Naive thymus-derived CD4-positive, alpha-beta T cell (primary cell): ENCODE measurements at places on chromosomes 12 and 14.

DNA sequence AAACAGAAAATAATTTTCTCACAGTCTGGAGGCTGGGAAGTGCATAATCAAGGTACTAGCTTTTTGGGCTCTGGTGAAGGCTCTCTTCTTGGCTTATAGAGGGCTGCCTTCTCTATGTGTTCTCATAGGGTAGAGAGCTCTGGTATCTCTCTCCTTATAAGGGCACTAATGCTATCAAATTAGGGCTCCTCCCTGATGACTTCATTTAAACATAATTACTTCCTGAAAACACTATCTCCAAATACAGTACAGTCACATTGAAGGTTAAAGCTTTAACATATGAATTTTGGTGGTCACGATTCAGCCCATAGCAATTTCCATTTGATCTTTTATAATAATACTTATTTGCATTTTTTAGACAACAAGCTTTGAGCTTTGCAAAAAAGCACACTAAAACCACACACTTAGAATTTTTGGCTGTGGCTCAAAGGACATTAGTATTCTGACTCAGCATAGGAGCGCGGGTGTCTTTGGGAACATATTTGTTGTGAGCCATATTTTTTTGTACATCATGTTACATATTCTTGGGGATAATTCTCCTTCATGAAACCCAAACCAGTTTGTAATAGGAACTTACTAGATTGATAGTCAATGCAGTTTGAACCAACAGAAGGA lies 808.1 kb upstream of the FBXO33 start:
- no peak overlapping the region for H3K4me3 ChIP-seq
- no peak overlapping the region for H3K27ac ChIP-seq
- no peaks in the 10 kb centered on the region for H3K36me3 ChIP-seq
- no peak for DNase-seq
- H3K4me1 ChIP-seq, result no peaks in the 10 kb centered on the region
- H3K27me3 ChIP-seq, result no peaks in the 10 kb centered on the region

DNA sequence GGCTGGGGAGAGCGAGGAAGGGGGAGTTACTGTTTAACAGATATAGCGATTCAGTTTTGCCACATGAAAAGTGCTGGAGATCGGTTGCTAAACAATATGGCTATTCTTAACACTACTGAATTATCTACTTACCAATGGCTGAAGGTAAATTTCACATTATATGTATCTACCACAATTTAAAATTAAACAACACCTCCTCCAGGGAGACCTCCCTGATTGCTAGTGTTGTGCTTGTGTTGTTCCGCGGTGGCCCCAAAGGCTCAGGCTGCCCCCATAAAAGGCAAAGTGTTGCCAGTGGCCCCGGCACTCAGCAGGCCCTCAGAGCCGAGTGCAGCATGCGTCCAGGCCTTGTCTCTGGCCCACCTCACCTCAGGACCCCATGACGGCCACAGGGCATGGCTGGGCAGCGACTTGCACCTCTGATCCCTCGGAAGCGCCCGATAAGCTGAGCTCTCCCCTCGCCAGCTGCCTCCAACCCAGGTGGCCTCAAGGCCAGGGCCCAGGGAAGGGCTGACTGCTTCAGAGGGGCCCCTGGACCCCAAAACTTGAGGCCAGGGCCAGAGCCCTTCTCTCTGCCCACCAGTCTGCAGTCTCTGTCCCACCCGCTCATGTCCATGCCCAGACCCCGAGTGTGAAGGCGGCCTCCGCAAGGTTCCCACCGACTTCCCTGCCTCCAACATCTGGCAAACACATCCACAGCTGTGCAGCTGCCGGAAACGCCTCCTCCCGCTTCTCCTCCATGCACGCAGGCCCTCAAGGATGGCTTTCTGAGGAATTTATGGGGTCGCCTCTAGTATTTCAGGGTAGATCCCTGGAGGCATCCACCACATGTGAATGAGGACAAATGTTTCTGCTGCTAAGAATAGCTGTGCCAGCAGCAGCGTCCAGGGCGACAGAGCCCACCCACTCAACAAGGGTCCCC lies 60.0 kb downstream of the NCOR2 start:
- H3K27ac ChIP-seq, result no peak overlapping the region
- DNase-seq, result no peak
- H3K36me3 ChIP-seq, result peaks cover 5% of the 10 kb centered on the region
- H3K4me3 ChIP-seq, result no peak overlapping the region
- H3K4me1 ChIP-seq, result no peaks in the 10 kb centered on the region
- no peaks in the 10 kb centered on the region for H3K27me3 ChIP-seq

DNA sequence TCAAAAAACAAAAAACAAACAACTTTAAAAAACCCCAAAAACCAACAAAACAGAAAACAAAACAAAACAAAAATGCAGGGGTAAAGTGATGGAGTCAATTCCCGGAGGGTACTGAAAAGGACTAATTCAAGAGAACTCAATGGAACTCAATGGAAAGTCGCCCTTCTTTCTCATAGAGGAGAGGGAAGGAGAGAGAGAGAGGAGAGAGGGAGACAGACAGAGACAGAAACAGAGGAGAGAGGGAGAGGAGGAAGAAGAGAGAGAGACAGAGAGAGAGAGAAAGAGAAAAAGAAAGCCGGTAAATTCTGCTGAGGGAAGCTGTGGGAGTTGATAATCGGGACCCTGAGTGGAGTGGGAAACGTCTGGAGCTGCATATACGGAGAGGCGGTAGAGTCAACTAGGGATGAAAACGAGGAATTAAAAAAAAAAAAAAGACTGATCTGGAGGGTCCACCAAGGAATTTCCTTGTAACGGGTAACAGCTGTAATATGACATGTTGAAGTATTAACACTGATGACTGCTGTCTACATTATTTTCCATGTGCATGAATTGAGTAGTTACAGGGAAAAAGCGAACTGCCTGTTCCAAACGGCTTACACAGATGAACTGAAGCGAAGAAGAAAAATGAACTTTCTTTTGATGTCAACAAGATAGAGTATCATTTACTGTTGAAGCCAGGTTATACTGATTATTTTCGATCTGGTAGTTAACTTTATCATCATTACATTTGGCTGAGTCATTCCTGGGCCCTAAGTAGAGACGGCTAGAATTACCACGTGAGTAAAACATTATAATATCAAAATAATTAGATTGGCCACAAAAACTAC lies 934 bp upstream of the ZC2HC1C start:
- DNase-seq, result no peak
- H3K4me3 ChIP-seq, result peak overlapping the region; percentile 69
- H3K27me3 ChIP-seq, result no peaks in the 10 kb centered on the region
- peaks cover 8% of the 10 kb centered on the region for H3K4me1 ChIP-seq

- no peak overlapping the region for H3K27ac ChIP-seq
- no peaks in the 10 kb centered on the region for H3K36me3 ChIP-seq
- no peak for DNase-seq
- no peaks in the 10 kb centered on the region for H3K27me3 ChIP-seq
These were observed 146.1 kb downstream of the CHST11 start for GRCh38 chr12:104602896-104603295.

DNA sequence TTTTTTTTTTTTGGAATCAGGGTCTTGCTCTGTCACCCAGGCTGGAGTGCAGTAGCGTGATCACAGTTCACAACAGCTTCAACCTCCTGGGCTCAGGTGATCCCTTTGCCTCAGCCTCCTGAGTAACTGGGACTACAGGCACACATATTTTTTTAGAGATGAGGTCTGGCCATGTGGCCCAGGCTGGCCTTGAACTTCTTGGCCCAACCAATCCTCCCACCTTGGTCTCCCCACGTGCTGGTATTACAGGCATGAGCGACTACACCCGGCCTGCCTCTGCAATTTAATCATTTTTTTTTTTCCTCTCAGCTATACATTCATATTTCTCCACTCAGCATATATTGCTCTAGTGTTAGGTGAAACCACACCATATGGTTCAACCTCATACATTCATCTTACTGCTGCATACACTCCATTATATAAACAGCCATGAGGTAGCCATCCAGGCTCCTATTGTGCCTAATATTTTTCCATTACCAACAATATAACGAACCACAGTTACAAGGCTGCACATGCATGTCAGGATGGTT lies 7.1 kb downstream of the STX2 start:
- H3K27me3 ChIP-seq, result no peaks in the 10 kb centered on the region
- DNase-seq, result no peak
- H3K36me3 ChIP-seq, result no peaks in the 10 kb centered on the region
- no peak overlapping the region for H3K4me3 ChIP-seq
- H3K27ac ChIP-seq, result no peak overlapping the region

GRCh38 chr12:75020068-75020557 lies 189.5 kb downstream of the KCNC2 start:
- H3K27me3 ChIP-seq, result no peaks in the 10 kb centered on the region
- no peak overlapping the region for H3K27ac ChIP-seq
- no peaks in the 10 kb centered on the region for H3K4me1 ChIP-seq
- no peak overlapping the region for H3K4me3 ChIP-seq

GRCh38 chr12:52644078-52644415 lies 8.0 kb downstream of the KRT2 start:
- DNase-seq, result no peak
- peak overlapping the region; percentile 92 for H3K27ac ChIP-seq
- H3K4me3 ChIP-seq, result no peak overlapping the region
- H3K27me3 ChIP-seq, result no peaks in the 10 kb centered on the region
- H3K4me1 ChIP-seq, result peaks cover 28% of the 10 kb centered on the region

GRCh38 chr12:79058342-79058741 lies 193.8 kb downstream of the SYT1 start:
- DNase-seq, result no peak
- no peak overlapping the region for H3K4me3 ChIP-seq
- H3K4me1 ChIP-seq, result no peaks in the 10 kb centered on the region
- H3K27me3 ChIP-seq, result no peaks in the 10 kb centered on the region
- H3K36me3 ChIP-seq, result no peaks in the 10 kb centered on the region

GRCh38 chr12:101877806-101878242 lies 444 bp downstream of the DRAM1 start:
- peak overlapping the region; percentile 78 for H3K27ac ChIP-seq
- H3K4me1 ChIP-seq, result no peaks in the 10 kb centered on the region
- H3K4me3 ChIP-seq, result peak overlapping the region; percentile 56
- H3K27me3 ChIP-seq, result no peaks in the 10 kb centered on the region
- no peaks in the 10 kb centered on the region for H3K36me3 ChIP-seq

DNA sequence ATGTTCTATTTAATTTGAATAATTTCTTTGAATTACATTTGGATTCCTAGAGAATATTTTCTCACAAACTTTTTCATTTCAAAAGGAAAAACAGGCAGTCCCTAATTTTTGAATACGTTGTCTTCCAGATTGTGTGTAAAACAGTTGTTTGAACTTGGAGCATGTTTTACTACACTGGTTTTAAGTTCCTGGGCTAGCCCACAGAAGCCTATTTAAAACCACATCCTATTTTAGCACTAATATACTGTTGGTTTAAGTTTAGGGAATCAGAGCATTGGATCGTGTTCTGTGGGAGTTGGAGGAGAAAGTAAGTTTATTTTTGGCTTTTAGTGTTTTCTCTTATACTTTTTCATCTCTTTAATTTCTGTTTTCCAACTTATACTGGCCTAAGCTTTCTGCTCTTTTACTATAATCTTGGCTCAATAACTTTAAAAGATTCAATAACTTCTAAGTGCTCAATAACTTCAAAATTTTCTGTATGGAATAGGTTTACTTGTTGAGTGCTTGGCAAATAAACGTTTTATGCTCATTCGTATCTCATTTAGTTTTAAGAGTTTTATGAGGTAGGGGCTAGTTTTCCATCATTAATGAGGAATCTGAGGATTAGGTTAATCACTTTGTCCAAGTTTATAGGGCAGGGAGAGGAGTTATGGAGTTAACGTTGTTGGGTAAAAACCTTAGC lies 14.9 kb downstream of the LEMD3 start:
- H3K4me3 ChIP-seq, result no peak overlapping the region
- no peak overlapping the region for H3K27ac ChIP-seq
- no peak for DNase-seq
- H3K4me1 ChIP-seq, result peaks cover 13% of the 10 kb centered on the region
- H3K36me3 ChIP-seq, result no peaks in the 10 kb centered on the region

- no peak overlapping the region for H3K4me3 ChIP-seq
- H3K27ac ChIP-seq, result no peak overlapping the region
- H3K4me1 ChIP-seq, result no peaks in the 10 kb centered on the region
- DNase-seq, result no peak
- H3K36me3 ChIP-seq, result no peaks in the 10 kb centered on the region
- H3K27me3 ChIP-seq, result no peaks in the 10 kb centered on the region
These were observed 163.9 kb downstream of the ASCL4 start for GRCh38 chr12:107938446-107938845.

DNA sequence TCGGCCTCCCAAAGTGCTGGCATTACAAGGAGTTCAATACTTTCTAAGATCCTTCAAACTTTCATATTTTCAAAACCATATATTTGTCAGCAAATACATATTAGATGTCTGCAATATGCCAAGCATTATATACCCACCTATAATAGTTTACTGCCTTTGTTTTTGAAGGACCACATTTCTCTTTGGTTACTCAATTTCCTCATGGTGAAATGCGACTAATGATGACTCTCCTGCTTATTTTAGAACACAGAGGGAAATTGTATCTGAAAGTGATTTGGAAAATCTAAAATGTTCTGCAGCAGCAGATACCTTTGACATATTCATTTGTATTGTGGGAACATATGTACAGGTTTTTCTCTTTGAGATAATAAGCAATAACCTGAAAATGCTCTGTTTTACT lies 2.7 kb upstream of the CNTN1 start:
- H3K4me1 ChIP-seq, result no peaks in the 10 kb centered on the region
- H3K4me3 ChIP-seq, result no peak overlapping the region
- no peak for DNase-seq

DNA sequence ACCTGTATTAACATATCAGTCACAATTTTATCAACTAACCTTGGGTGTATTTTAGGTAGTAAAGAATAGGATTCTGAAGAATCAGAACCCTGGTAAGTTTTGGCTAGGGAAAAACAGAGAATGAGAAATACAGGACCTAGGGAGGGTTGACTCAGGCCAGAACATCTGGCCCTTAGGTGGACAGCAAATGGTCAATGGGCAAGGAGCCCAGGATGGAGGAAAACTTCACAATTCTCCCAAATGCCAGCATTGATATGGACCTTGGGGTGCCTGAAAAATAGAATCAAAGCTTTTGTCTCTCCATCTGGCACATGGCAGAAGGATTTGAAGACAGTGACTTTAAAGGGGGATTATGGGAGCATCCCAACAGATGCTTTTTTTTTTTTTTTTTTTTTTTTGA lies 32.7 kb upstream of the PRPF39 start:
- no peaks in the 10 kb centered on the region for H3K4me1 ChIP-seq
- no peaks in the 10 kb centered on the region for H3K36me3 ChIP-seq
- no peak for DNase-seq
- H3K27me3 ChIP-seq, result no peaks in the 10 kb centered on the region

DNA sequence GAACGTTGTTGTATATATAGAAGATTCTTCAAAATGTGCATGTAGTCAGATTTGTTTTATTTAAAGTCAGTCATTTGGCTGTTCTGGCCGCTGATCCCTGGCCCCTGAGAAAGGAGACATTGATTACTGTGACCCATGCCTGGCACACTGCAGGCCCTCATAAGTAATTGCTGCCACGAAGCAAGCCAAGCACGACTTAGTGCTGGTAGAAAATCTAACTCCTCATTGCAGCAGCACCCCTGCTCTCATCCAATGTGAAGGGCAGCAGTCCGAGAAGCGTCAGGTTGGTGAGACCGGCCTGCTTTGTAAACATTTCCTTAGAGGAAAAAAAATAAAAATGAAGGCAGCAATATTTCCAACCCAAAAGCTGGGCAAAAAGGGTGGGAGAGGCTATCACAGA lies 22.8 kb upstream of the TMTC2 start:
- H3K27me3 ChIP-seq, result no peaks in the 10 kb centered on the region
- H3K36me3 ChIP-seq, result no peaks in the 10 kb centered on the region
- H3K27ac ChIP-seq, result no peak overlapping the region
- H3K4me1 ChIP-seq, result no peaks in the 10 kb centered on the region
- no peak for DNase-seq
- no peak overlapping the region for H3K4me3 ChIP-seq

- H3K36me3 ChIP-seq, result no peaks in the 10 kb centered on the region
- H3K27ac ChIP-seq, result no peak overlapping the region
- no peak for DNase-seq
These were observed 238.0 kb upstream of the DDHD1 start for GRCh38 chr14:53391156-53391555.
